Gastroesophageal sphincter (tissue), 4 donors: ENCODE measurements at places on chromosomes 13 and 19. TPM values are rescaled to one million over a fixed set of nuclear protein-coding genes. Genes with fewer than 3 reads are reported as not detected.

C5AR1 gene
- total RNA-seq = 19.7 TPM

BLVRB gene
- 159 TPM for total RNA-seq

ATP4B gene
- total RNA-seq = not detected

SIGLEC10 gene
- 6.9 TPM for total RNA-seq

EDNRB gene
- total RNA-seq = 52.7 TPM
